Fibroblast of skin of scalp (primary cell): ENCODE measurements at places on chromosomes 12 and 14.

- DNase-seq, result no peak
These were observed 1318.9 kb downstream of the AACS start for GRCh38 chr12:126384026-126384564.

- no peak for DNase-seq
These were observed 5.6 kb upstream of the EPS8 start for GRCh38 chr12:15794836-15795235.

DNA sequence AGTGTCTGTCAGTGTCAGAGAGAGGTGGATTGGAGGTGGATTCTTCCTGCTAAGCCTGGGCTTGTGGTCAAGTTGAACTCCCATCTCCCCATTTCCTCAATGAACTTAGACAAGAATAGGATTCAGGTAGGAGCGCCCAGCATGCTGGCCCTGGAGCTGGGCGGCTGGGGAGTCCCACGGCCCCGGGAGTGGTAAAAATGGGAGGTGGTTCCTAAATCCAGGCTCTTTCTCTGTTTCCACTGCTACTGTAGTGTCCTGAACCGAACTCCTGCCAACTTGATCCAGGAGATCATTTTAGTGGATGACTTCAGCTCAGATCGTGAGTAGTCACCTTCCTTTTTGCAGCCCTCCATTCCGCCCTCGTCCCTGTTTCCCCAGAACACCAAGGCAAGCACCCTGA lies 65.1 kb downstream of the GALNT16 start:
- no peak for DNase-seq

DNA sequence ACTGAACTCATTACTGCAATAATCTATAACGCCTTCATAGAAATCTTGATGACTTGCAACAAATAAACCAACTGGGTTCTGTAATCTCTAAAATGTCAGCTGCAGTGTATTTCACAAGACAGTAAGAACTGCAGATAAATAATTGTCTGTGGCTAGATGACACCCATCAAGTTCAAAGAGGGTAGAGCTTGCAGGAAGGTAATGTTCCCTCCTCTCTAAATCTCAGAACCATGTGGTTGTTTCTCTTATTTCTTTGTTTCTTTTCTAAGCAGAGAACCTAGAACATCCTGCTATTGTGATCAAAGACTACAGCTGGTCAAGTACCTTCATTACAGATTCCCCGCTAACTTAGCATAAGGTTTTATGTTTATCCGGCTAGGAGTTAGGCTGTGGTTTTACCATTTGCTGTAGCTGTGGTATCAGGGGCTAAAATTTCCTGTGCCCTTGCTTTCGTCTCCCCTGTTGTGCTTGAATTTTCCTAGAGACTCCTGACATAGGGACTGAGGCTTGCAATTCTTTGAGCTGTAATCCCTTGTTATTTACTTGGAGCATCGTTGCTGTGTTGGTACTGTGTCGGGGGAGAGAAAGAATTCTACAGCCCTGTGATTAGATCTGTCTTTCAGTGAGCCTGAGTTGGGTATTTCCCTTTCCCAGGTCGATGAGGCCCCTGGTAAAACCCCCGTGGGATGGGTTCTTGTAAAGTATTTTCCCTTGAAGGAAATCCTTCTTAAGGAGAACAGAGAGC lies 253.1 kb upstream of the BTG1 start:
- DNase-seq, result no peak

DNA sequence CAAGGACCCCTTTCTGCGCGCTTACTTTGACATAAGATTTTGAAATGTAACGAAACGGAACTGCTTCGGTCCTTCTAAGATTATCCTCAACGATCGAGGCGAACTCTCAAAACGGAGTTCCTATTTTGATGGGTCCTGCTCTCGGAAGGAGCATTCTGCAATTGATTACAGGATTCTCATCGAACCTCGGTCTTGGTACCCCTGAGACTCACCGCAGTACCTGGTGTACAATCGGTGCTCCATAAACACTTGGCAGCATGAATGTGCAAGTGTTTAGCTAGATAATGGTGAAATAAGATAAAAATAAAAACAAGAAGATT lies 530 bp upstream of the NEMF start:
- DNase-seq, result no peak

DNA sequence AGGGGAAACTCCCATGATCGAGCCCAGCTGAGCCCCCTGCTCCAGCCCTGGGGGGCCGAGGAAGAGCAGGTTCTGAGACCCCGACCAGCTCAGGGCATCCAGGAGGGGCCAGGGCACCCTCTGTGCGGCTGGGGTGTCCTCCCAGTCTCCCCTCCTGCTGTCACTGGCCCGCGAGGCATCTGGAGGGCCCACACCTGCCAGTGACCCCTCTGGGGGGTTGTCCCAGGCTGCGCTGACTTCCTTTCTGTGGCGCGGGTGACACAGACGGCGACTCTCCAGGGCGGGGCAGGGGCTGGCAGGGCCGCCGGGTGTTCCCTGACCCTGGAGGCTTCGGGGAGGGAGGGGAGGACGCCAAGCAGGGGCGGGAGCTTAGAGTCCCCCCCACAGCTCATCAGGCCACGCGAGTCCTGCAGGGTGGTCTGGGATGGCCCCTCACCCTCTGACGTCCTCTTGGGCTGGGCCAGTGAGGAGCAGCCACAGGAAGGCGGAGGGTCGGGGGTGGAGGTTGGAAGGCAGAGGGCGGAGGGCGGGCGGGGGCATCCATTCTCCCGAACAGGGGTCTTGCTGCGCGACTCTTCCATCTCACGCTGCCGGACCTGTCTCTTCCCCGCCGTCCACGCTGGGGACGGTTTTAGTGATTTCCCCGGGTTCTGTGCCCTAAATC lies 38.6 kb upstream of the FBRSL1 start:
- no peak for DNase-seq

- DNase-seq, result no peak
These were observed 92.6 kb upstream of the PRKD1 start for GRCh38 chr14:30020271-30020670.

GRCh38 chr14:92990456-92991430 lies 67.8 kb downstream of the CHGA start:
- DNase-seq, result no peak

DNA sequence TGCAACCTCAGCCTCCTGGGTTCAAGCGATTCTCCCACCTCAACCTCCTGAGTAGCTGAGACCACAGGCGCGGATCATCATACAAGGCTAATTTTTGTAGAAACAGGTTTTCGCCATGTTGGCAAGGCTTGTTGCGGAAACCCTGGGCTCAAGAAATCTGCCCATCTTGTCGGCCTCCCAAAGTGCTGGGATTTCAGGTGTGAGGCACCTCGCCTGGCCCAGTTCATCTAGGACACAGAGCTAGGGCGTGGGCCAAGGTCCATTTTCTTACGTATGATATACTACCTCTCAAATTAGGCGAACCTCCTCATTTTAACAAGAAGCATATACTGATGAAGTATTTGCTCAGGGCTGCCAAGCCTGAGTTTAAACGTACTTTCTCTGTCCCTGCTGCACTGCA lies 2.1 kb downstream of the RPS29 start:
- no peak for DNase-seq

DNA sequence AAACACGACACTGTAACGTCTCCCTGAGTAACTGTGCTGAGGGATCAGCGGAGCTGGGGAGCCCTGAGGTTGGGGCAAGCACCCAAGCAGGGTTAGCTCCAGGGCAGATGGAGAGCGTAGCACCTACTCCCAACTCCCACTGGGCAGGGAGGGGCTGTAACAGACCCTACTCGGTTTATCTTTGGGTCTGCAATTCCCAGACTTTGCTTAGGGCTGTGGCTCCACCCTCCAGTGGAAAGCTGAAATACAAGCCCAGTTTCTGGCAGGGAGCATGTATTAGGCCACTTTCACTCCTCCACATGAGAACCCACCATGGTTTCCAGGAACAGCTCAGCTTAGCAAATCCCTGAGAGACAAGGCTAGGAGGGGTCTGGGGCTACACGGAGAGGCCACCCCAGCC lies 17.3 kb upstream of the TC2N start:
- no peak for DNase-seq

DNA sequence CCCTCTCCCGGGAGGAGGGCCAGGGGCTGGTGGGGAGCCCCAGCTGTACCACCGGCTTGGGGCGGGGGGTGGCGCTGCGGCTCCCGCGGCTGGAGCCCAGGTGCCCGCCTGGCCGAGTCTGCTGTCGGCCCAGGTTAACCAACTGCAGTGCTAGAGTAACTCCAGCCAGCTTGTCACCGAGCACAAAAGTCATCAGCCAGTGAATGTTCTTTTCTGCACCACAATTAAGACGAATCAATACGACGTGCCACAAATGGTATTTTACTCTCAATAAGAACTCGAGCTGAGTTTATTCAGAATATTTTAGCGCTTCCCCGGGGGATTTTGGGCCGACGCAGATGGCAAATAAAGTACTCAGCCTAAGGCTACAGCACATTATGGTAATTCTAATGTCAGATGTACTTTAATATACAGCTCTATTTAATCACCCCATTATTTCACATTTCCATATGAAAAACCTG lies 83.2 kb downstream of the BCL11B start:
- no peak for DNase-seq

DNA sequence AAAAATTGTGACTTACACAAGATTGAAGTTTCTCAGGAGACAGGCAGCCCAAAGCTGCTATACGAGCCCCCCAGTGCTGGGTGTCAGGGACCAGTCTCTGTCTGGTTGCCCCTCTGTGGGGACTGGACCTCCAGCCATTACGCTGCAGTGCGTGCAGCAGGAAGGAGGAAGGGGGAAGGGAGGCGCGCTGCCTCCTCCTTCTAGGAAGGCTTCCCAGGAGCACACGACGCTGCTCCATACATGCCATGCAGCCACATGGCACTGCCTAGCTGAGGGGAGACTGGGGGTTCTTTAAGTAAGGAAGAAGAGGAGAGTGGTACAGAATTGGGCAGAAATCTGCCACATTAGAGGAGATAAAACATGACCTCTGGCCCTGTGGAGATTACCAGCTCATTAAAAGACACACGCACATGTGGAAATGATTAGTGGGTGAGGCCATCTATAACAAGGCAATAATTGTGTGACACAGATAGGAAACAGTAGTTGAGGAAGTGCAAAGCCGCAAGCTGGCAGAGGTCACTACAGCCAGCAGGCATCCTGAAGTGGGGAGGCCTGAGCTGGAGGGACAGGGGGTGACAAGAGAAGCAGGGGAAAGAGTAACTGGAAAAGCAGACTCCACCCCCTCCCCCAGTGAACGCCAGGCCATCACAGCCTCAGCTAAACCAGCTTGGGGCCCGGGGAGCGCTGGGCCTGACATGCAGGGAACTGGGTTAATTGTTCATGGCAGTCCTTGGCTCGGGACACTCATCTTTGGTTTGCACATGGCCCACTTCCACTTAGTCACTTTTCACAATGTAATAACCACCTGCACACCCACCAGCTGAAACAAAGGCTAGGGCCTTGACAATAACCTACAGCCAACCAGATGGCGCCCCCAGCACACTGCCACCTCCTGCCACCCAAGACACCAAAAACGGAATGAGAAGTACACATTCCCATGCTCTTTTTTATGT lies 39.6 kb downstream of the CCDC88C start:
- DNase-seq, result peak; percentile 7

DNA sequence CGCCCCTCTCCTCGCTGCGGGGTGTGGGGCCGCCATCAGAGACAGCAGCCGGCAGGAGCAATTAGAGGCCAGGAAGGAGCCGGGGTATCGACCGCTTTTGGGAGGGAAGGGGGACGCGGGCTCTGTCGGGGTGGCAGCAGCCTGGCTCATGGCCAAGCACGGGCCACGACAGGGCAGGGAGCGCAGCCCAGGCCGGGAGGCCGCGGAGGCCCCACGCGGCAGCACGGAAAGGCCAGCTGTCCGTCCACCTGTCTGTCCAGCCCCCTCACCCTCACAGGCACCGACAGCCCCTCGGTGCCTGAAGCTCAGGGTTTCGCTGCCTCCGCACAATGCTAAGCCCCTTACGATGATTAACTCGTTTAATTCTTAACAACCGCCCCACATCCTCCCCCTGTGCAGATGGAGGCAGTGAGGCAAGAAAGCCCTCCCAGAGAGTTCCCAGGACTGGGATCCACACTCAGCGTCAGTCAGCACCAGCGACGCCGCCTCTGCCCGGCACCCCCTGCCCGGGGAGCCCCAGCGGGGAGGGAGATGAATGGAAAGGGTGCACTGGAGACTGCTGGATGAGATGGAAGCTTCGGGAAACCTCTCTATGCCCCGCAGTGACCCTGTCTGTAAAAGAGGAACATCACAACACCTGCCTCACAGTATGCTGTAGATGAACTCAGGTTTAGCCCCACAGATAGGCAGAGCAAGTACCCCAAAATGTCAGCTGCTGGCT lies 23.7 kb downstream of the NCOR2 start:
- peak; percentile 50 for DNase-seq

- no peak for DNase-seq
These were observed 13.4 kb upstream of the NAV3 start for GRCh38 chr12:77817276-77817675.

DNA sequence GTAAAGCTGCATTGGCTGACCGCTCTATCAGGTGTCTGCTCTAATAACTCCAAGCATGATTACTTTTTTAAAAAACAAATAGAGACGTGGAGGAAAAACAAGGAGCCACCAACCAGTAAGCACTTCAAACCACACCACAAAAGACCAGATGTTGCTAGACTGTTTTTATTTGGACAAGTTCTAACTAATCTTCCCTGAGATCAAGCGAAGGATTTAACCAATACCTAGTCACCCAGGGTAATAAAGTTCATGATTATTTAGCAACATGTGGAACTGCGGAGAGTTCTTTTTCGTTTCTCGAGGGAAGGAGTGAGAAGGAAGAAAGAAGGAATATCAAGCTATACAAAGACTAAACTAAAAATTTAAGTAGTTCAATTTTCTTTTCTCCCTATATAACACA lies 288.1 kb downstream of the DUSP6 start:
- no peak for DNase-seq

DNA sequence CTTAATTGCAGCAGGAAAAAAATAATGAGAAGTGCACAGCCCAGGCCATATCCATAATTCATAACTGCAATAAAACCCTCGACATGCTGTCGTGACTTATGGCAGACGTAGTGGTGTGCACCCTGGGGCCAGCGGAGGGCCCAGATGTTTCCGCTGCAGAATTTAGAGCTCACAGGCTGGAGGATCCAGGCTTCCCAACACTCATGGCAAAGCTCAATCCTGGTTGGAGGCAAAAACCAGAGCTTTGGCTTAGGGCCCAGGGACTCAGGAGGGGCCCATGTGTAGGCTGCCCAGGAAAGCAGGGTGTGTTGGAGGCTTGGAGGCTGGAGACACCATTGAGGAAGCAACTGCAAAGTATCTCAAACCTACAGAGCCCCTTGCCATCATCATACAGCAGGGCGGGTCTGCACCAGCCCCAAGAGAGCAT lies 68.7 kb downstream of the SERPINA3 start:
- no peak for DNase-seq

- peak; percentile 52 for DNase-seq
These were observed 19.1 kb downstream of the RPAP3 start for GRCh38 chr12:47686645-47687240.
